ENCODE measurements at places on chromosomes 7 and 10.

GRCh38 chr7:51629206-51629605 is 312.6 kb upstream of the COBL start:
- no peak for DNase-seq

DNA sequence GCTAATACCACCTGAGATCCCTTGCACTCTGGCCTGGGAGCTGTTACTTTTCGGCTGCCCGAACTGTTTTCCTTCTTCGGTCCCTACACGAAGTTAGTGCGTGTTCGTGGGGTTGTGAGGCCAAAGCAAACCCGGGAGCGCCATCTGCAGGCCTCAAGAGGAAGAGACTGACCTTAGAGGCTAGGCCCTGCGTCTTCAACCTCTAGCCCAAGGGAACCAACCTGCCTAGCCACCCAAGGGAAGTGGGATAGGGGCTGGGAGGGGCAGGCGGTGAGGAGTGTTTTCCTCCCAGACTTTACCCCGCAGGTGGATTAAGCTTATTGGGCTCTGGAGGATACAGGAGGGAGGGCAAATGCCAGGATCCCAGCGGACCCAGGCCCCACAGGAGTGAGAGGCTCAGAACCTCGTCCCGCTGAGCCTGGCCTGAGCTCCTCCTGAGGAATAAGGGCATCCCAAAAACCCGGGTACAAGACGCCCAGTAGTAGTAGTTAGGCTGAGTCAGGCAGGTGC is 1.7 kb upstream of the PAX2 start:
- no peak for DNase-seq

- DNase-seq: no peak
These were observed 139.7 kb upstream of the TMEM72 start for GRCh38 chr10:44771233-44771995.

GRCh38 chr7:2612445-2613097 is 19.2 kb upstream of the TTYH3 start:
- no peak for DNase-seq

GRCh38 chr7:149459540-149460452 is 1.1 kb downstream of the ZNF777 start:
- DNase-seq: peak; percentile 5

DNA sequence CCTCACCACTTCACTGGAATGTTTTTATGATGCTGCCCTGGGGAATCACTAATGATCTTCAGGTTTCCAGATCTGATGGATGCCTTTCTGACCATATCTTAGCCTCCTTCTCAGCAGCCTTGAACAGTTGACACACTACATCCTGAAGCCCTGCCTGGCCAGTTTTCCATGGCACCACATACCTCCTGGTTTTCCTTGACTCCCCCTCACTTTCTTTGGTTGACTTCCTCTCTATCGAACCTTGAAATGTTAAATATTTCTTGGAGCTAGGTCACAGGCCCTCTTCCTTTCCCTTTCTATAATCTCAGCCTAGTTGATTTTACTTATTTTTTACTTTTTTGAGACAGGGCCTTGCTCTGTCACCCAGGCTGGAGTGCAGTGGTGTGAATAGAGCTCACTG is 108.8 kb upstream of the CDK1 start:
- no peak for DNase-seq

- no peak for DNase-seq
These were observed 280.8 kb upstream of the CDC14C start for GRCh38 chr7:48643431-48644013.

GRCh38 chr10:79292891-79293746 is 54.1 kb upstream of the PPIF start:
- DNase-seq: no peak

- no peak for DNase-seq
These were observed 56.2 kb upstream of the NPY start for GRCh38 chr7:24227603-24228359.

DNA sequence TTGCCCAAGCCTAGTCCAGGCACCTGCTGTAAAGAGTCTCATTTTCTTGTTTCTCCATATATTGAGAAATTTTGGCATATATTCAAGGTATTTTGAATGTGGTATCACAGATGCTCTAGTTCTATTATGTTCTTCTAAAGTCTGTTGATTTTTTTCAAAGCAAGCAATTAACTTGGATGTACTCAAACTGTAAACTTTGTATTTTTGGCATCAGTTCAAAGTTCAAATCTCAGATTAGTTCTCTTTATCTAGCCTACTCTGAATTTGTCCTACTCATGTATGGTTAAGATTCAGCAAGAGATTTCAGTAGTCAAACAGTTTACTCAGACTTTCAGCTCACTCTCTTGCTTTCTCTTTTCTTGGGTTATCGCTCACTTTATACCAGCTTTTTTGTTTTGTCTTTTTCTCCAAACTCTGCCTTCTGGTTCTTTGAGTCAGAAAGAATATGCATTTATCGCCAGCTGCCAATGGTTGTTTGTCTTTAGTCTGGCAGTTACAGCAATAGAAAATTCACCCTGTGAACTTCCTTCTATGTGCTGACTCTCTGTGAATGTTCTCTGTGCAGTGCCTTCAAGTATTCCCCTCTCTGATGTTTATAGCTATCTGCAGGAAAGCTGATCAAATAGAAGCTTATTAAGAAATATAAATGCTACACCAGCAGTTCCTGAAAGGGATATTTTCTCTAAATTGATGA is 56.0 kb downstream of the ANKRD7 start:
- DNase-seq: no peak

DNA sequence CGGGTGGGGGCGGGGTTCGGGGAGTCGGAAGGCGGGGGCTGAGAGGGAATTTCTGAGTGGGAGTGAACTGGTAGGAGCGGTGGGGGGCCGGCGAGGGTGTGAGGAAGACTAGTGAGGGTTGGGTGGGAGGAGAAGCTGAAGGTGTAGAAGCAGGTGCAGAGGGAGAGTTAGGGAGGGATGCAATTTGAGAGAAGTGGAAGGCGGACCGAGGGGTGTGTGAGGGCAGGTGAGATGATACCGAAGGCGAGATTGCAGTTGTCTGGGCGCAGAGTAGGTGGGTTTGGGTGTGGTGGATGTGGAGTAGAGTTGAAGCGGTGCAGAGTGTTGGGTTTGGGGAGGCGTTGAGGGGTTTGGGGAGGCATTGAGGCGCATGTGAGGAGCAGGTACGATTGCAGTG is 643 bp downstream of the KAT6B start:
- no peak for DNase-seq

DNA sequence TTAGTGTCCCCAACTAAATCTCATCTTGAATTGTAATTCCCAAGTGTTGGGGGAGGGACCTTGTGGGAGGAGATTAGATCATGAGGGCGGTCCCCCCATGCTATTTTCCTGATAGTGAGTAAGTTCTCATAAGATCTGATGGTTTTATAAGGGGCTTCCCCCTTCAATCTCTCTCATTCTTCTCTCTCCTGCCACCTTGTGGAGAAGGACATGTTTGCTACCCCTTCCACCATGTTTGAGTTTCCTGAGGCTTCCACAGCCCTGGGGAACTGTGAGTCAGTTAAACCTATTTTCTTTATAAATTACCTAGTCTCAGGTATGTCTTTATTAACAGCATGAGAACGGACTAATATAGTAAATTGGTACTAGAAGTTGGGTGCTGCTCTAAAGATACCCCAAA is 365.6 kb downstream of the ANKRD7 start:
- no peak for DNase-seq

DNA sequence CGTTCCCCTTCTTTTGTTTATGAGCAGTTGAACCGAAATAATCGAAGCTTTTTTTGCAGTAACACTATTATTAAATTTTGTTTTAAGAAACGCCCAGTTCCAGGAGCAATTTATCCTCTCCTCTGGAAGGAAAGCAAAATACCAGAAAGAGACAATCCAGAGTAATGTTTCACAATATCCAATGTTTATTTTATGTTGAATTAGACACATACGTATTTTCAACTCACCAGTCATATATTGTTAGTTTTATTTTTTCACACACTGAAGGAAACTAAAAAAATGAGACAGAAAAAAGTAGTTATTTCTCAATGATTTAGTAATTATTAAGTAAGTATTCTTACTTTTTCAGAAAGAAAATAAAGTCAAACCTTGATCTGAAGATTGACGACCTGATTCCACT is 85.1 kb downstream of the MYOF start:
- no peak for DNase-seq

- no peak for DNase-seq
These were observed 284.9 kb upstream of the PLXDC2 start for GRCh38 chr10:19531324-19531723.

- DNase-seq: no peak
These were observed 7.9 kb downstream of the STMP1 start for GRCh38 chr7:135670179-135670578.

- DNase-seq: no peak
These were observed 168.9 kb downstream of the SNX10 start for GRCh38 chr7:26460351-26461085.

DNA sequence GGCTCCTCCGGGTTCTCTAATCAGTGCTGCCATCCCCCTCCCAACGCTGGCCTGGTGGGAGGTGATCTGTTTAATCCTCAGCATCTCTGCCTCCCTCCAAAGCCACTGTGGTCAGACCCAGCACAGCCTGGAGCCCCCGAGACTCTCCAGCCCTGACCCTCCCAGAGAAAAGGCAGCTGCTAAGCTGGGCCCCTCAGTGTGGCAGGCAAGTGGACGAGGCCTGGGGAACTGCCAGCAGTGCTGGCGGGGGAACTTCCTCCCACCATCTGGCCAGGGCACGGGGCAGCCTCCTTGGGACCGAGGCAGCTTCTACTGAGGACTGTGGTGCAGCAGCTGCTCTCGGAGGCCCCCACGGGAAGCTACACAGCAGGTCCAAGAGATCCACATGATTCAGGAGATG is 51.1 kb downstream of the DPYSL4 start:
- no peak for DNase-seq
